ENCODE measurements at places on chromosomes 13 and 19.

- DNase-seq: no peak
Measured at GRCh38 chr19:50003254-50003788, 21.9 kb downstream of the VRK3 start.

GRCh38 chr19:3835055-3835435 lies 33.8 kb downstream of the ZFR2 start:
- no peak for DNase-seq

DNA sequence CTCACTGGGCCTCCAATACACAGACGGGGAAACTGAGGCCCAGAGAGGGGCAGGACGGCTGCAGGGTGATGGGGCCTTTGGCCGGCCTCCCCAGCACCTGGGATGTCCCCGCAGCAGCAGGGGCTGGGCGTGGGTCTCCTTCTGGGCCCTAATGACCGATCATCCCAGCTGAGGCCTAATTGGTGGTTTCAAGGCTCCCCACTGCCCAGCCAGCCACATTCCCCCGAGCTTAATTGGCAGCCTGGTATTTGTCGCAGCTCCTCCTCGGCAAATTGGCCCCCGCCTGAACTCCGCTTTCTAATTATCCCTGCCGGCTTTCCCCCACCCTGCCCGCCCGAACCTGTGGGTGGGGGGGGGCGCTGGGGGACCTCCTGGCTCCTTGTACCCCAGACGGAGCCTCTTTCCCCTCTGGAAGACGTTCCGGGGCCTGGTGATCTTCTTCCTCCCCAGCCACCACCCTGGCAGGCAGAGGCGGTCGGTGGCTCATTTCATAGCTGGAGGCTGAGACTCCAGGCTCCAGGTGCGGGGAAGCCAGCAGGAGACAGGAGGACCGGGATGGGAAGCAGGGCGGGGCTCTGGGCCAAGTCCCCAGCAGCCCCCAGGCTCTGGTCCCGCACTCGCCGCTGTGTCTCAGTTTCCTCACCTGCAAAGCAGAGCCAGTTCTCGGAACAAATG lies 27.2 kb upstream of the WDR18 start:
- DNase-seq: no peak

GRCh38 chr19:9075064-9075949 lies 11.6 kb upstream of the OR1M1 start:
- DNase-seq: no peak

DNA sequence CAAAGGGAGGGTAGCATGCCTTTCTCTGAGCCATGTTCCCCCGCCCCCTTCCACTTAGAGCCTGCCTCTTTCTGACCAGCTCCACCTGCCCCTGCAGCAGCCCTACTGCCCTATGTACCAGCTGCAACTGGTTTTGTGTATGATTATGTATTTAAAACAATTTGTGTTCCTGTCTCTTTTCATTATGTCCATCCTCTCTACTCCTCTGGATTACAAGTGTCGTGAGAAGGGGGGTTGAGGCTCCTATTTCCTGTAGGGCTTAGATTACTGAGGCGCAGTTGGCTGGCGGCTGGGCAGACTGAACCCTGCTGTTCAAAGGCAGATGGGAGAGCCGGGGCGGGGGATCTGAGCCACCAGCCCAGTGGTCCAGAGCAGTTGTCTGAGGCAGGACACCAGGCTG lies 213.3 kb downstream of the KCNRG start:
- no peak for DNase-seq

- DNase-seq: no peak
Measured at GRCh38 chr19:690203-690602, 5.0 kb downstream of the PRSS57 start.

All from activated CD4-positive, alpha-beta T cell treated with anti-CD3 and anti-CD28 coated beads, Interleukin-2, amount 10 ng/mL, durations not matched to agents 7 days and 5 days (primary cell).